ENCODE measurements at places on chromosomes 12 and 14.

- no peak for DNase-seq
These were observed 92.7 kb upstream of the ABCD2 start for GRCh38 chr12:39712334-39712733.

- no peak for DNase-seq
These were observed 173.0 kb downstream of the EMP1 start for GRCh38 chr12:13369474-13370056.

DNA sequence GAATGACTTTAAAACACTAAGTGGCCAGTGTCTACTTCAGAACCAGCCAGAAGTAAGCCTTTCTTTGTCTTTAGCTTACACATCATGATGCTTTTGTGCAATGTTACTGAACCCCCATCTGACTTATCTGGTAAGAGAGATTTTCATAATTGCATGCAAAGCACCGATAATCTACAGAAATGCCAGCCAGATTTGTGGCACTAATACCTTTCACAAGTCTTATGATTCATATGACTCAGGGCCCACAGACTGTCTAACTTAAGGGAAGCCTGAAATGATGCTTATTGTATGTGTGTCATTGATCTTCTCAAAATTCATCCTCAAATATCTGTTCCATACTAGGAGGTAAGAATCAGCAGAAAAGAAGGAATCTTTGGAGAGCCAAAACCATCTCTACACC lies 18.0 kb downstream of the IGF1 start:
- DNase-seq: no peak

DNA sequence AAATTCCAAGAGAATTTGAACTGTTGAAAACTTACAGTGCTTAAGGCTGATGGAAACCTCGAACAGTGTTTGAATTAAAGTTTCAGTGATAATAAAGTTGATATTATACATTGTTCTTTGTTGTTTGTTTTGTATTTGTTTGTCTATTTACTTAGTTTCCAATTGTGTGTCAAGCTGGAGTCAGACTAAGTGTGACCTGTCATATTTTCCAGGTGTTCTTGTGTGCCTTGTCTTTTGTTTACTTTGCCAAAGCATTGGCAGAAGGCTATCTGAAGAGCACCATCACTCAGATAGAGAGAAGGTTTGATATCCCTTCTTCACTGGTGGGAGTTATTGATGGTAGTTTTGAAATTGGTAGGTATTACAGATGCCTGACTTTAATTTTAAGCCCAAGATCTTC lies 6.0 kb downstream of the SLCO1C1 start:
- no peak for DNase-seq

DNA sequence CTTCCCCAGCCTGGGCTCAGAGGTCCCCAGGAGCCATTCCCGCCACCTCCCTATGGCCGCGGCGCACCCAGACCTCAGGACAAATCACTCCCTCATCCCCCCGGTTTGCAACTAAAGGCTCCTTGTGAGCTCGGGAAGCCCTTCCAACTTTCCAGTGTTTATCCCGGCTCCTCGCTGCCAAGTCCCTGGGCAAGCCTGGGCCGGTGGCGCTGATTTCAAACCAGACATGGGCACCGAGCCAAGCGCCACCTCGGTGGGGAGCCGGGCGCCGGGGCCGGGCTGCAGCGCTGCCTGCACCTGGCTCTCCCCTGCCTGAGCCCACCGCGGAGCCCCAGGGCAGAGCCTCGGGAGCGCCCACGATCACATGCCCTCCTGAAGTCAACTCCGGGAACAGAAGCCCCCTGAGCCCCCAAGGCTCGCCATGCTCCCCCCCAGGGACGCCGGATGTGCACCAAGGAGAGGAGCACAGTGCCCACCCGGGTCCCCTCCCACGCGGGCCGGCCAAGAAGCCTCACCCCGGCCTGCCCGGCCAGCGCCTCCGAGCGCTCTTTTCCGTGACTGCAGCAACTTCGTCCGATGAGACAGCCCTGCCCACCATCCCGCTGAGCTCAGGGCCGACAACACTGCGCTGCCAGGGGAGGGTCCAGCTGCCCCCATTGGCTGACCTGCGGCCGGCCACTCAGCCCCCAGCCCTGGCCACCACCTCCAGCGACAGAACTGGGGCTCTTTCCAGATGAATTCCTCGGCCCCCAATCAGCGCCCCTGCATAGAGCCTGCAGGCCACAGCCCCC lies 50.0 kb downstream of the NCOR2 start:
- peak; percentile 48 for DNase-seq
